ENCODE measurements at places on chromosomes 3 and 15. TPM values are rescaled to one million over a fixed set of nuclear protein-coding genes. Genes with fewer than 3 reads are reported as not detected.
A peak's percentile ranks its signal among the peaks of the same experiment; 100 is the strongest.

The CCR9 gene
- not detected for total RNA-seq

- no peak for DNase-seq
These were observed 265.2 kb upstream of the UBE2E1 start for GRCh38 chr3:23540600-23540999.

The LYZL4 gene
- not detected for total RNA-seq

The UBA3 gene
- total RNA-seq: 55.6 TPM

DNA sequence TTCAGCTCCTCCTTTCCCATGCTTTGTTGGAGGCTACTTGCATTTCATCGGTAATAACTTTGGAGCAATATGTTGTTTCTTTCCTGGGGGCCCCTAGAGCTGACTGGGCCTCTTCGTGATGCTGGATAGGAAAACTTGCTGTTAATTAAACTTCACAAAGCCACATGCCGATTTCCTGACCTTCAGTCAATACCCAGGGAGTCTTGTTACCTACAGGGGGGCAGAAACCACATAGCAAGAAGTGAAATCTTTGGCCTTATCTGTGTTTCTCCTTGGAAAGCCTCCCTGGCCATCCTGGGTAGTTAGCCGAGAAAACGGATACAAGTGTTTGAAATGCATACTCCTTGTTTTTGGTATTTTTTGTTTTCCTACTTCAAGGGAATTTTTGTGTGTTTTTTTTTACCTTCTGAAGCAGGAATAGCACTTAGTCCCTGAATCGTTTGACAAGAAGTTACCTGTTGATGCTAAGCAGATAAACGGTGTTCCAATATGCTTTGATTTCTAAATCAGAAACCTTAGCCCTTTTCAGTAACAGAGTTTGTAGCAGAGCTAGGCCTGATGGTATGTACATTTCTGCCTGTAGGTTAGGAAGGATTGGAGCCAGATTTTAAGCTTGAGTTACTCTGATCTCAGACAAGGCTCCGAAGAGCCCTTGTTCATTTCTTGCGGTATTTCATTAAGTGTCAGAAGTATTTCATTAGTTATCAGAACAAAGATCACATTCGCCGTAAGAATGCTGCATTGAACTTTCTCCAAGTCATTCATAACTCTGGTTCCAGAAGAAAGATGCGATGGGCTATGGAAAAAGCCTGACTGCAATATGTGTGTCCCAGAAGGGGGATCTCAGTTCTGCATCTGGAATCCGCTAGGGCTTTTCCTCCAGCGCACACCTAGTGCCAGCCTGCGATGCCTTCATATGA is 111.5 kb downstream of the THSD4 start:
- no peak for DNase-seq

The STAB1 gene
- total RNA-seq: 136 TPM

- DNase-seq: no peak
These were observed 268.3 kb downstream of the UACA start for GRCh38 chr15:70494852-70495571.

GRCh38 chr3:27213450-27213849 is 155.7 kb downstream of the NEK10 start:
- no peak for DNase-seq

DNA sequence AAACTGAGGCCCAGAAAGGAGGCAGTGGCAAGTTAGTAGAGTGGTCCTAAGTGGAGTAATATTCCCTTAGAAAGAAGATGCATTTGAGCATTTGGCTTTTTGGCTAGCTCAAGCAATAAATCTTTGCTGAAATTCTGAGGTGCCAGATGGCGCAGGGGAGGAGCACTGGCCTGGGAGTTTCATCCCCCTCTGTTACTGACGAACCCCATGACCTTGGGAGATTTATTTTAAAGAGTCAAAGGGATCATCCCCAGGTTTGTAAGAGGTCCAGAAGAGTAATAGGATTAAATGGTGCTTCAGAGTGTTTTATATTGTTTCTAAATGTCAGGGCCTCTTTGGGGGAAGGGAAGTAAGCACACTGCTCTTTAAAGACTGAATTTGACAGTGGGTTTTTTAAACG is 85.1 kb upstream of the PIAS1 start:
- DNase-seq: no peak

DNA sequence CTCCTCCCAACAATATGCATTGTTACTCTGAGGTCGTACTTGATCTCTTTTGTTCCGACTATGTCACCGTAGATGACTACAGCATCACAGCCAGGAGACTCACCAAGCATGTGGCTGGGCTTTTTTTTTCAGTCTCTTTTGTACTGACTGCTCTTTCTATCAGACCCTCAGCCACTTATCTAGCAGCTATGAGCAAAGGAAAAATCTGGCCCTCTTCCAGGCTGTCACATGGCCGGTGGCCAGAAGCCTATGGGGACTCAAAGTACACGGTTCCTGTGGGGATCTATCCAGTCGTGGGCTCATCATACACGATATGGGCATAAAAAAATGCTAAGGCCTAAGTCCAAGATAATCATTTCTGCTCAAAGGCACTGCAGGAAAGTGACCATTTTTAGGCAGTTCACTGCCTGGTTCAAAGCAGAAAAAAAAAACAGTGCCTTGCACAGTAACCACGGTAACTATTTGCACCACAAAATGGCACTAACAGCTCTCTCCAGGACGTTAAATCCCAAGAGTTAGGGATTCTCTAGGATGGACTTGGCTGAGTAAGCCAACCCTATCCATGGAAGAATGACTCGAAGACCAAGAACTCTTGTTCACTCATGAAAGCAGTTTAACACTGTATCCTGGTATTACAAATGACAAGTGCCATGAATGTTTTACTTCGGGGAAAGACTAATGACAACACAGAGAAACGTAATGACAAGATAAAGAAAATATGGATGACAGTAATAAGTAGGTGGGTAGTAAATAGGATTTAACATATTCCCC is 50.3 kb downstream of the SHQ1 start:
- DNase-seq: peak; percentile 24

GRCh38 chr3:61414456-61414855 is 146.9 kb upstream of the PTPRG start:
- no peak for DNase-seq

The SLC9C1 gene
- under 0.01 TPM for total RNA-seq

GRCh38 chr3:72520690-72521308 is 327.4 kb downstream of the SHQ1 start:
- no peak for DNase-seq

The ZMYND10 gene
- total RNA-seq: 0.20 TPM

GRCh38 chr3:144760831-144761230 is 789.2 kb downstream of the DIPK2A start:
- peak; percentile 14 for DNase-seq

The SPG21 gene
- total RNA-seq: 69.6 TPM

The SMAD6 gene
- total RNA-seq: 5.2 TPM

DNA sequence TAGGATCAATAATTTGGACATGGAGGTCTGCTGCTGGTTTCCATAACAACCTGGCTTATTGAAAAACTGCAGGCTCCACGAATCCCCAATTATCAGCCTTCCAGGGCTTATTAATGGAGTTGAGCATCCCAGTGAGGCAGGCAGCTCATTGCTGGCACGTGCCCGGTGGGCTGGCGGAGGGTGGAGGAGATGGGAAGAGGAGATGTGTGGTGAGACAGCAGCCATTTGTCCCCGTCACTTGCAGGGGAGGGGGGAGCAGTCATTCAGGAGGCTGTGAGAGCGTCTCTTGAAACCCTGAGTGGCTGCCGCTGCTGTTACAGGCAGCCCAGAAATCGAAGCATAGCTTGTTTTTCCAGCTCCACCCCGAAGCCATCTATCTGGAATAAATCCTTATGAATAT is 70.6 kb downstream of the GAP43 start:
- DNase-seq: no peak

The SRGAP3 gene
- total RNA-seq: 0.44 TPM

DNA sequence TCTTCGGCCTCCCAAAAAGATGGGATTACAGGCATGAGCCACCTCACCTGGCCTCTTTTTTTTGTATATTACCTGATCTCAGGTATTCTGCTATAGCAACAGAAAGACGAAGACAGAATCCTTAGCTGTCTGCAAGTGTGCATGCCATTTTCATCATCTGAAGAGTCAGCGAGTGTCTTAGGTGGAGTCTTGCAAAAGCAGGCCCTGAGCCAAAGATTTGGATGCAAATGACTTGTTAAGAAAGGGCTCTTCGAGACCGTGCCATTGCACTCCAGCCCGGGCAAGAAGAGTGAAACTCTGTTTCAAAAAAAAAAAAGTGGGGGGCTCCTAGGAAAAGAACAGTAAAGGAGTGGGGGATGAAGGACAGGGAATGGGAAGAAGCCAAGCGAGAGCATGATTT is 10.2 kb upstream of the TRIM69 start:
- DNase-seq: no peak

- DNase-seq: no peak
These were observed 60.3 kb downstream of the RGMA start for GRCh38 chr15:93028632-93029213.

The SLC15A2 gene
- 0.20 TPM for total RNA-seq

The GCNT3 gene
- not detected for total RNA-seq

- no peak for DNase-seq
These were observed 154.5 kb upstream of the STT3B start for GRCh38 chr3:31378231-31378630.

DNA sequence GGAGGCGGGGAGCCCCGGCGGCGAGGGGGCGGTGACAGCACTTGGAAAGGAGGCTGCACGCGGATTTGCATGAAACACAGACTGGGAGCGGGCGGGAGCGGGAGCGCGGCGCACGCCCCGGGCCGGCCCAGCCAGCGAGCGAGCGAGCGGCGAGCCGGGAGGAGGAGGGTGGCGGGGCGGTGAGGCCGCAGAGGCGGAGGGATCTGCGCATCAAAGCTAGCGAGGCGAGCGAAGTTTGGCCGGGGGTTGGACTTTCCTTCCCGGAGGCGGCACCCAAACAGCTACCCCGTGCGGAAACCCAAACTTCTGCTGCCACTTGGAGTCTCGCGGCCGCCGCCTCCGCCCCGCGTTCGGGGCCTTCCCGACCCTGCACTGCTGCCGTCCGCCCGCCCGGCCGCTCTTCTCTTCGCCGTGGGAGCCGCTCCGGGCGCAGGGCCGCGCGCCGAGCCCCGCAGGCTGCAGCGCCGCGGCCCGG is at the start of gene SMAD3:
TSS of gene SMAD3 (plus strand) at position 72 of the 475 bp plus-strand sequence. CDS start 553 bp downstream, outside the sequence.
- peak; percentile 94 for DNase-seq

The CPN2 gene
- total RNA-seq: not detected

The SLC28A2 gene
- not detected for total RNA-seq

- DNase-seq: peak; percentile 3
These were observed 13.3 kb upstream of the ATP13A5 start for GRCh38 chr3:193391902-193392301.

GRCh38 chr3:31610700-31611275 is 78.1 kb downstream of the STT3B start:
- peak; percentile 77 for DNase-seq

- DNase-seq: peak; percentile 98
These were observed 207.0 kb upstream of the DCBLD2 start for GRCh38 chr3:99108508-99108907.

Measured in lung microvascular endothelial cell (primary cell).